AG04449 (cell line): ENCODE measurements at places on chromosomes 5 and 9.
A peak's percentile ranks its signal among the peaks of the same experiment; 100 is the strongest.

DNA sequence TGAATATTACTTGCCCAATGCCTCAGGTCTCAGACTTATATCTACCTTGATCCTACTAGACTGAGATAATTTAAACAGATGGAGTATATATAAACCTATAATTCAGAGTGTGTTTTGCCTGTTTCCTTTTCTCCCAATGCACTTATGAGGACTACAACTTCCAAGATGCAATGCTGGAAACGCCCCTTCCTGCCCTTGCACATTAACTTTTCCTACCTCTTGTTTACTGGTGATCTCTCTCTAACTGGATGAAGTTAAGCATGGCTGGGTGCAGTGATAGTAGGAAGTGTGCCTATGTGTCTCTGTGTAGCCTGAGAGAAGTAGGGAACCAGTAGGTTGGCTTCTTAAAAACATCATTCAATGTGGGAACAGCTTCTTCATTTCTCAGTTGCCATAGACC is 115.2 kb downstream of the SVEP1 start:
- no peak for DNase-seq

- no peak for DNase-seq
Observed at GRCh38 chr9:128414461-128414860, 6.2 kb upstream of the CERCAM start.

GRCh38 chr5:124064956-124065355 is 553.0 kb downstream of the CSNK1G3 start:
- DNase-seq, result no peak

DNA sequence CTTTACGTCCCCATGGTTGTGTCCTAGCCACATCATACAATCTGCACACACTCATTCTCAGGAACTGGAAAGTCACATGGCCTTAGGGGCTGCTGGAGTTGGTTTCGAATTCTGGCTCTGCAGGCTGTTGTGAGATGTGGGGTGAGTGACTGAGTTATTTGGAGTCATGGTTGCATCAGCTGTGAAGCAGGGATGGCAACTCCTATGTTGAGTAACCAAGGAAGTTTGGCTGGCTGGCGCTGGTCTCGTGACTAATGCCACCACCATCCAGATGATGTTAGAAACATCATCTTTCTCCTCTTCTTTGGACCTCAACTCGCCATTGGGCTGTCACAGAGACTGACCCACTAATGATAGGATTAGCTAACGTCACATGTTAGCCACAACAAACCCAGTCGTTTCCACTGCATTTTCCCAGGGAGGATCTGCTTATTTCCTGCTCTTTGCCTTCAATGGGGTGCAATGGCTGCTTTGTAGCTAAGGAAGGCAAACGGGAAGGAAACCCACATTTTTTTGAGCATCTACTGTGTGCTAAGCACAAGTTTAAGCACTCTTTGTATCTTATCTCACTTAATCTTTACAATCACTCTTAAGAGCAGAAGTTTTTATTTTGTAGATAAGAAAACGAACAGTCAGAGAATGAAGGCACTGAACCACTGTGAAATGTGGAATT is 78.1 kb upstream of the UBTD2 start:
- peak; percentile 99 for DNase-seq

DNA sequence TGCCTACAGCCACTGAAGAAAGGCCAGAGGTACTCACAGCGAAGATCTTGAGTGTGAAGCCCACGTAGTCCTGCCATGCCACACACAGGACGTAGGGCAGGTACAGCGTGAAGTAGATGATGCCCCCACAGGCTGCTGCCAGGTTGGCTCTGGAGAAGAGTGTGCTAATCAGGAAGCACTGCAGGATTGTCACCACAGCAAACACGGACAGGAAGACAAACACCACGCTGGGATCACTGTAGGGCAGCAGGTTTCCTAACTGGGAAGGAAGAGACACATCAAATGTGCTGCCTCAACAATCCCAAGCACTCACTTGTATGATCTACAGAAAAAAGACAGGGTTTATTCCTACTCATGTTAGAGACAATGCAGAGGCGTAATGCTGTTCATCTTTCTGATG is 63.0 kb downstream of the NIPSNAP3B start:
- no peak for DNase-seq

DNA sequence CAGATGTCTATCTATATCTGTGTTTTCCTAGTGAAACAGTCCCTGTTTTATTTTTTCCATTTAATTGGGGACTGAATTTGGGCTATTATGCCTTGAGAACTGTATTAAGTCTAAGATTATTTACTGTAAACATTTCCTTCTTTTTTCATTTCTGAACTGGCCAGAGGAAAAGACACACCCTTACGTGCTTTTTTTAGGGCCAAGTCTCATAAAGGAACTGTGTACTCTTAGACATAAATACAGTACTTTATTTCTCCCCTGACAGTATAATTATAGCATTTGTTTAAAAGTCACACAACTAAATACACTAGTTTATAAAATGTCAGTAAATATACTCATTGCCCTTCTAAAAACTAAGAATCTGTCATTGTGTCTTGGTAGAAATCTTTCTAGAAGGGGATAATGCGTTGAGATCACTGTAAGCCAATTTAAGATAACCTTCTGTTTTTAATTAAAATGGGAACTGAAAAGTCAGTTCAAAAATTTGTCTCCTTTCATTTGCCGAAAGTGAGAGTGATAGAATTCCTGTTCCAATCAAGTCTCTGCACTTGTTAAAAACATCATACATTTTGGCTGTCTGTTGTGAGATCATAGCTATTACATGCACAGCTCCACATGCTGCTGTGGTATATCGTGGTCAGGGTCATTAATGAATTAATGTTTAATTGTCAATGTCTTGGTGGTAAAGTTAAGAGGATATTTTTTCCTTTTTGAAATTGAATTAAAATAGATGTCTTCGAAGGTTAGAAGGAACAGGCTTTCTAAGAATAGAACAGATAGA is 132.1 kb downstream of the FOCAD start:
- no peak for DNase-seq

DNA sequence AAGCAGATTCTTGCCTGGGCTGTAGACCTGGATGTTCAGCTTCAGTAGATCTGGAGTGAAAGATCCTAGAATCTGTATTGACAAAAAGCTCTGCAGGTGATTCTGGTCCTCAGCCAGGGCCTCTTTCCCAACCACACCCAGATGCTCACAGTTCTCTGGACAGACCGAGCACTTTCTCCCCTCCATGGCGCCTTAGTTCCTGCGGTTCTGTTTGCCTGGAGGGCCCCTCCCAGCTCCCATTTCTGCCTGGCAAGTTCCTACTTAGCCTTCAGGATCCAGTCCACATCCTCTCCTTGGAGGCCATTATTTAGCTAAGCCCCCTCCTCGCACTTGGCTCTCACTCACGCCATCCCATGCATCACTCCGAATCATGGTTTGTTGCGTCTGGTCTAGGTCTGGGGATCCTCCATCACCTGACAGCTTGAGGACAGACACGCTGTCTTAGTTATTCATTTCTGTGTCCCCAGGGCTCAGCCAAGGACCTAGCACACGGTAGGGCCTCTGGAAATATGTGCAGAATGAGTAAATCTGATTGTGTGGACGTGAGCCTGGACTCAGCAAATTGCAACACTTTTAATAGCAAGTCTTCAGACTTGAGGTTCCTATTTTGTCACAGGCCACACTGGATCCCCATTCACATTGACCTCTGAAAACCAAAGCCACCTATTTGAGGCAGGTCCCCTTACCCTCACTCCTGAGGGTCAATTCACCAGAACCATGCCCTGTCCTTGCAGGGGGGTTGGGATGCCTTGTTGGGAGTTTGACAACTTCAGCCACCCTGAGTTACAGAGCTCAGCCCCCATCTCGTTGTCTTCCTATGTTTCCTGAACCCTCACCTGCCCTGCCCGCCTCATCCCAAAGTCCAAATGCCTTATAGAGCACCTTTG is 50.7 kb downstream of the COL15A1 start:
- DNase-seq, result no peak

- DNase-seq, result no peak
Observed at GRCh38 chr9:126965541-126966428, 51.2 kb downstream of the RALGPS1 start.

GRCh38 chr5:147804334-147804733 is 21.8 kb upstream of the JAKMIP2 start:
- no peak for DNase-seq

- DNase-seq, result no peak
Observed at GRCh38 chr5:103617090-103617489, 54.5 kb upstream of the NUDT12 start.

DNA sequence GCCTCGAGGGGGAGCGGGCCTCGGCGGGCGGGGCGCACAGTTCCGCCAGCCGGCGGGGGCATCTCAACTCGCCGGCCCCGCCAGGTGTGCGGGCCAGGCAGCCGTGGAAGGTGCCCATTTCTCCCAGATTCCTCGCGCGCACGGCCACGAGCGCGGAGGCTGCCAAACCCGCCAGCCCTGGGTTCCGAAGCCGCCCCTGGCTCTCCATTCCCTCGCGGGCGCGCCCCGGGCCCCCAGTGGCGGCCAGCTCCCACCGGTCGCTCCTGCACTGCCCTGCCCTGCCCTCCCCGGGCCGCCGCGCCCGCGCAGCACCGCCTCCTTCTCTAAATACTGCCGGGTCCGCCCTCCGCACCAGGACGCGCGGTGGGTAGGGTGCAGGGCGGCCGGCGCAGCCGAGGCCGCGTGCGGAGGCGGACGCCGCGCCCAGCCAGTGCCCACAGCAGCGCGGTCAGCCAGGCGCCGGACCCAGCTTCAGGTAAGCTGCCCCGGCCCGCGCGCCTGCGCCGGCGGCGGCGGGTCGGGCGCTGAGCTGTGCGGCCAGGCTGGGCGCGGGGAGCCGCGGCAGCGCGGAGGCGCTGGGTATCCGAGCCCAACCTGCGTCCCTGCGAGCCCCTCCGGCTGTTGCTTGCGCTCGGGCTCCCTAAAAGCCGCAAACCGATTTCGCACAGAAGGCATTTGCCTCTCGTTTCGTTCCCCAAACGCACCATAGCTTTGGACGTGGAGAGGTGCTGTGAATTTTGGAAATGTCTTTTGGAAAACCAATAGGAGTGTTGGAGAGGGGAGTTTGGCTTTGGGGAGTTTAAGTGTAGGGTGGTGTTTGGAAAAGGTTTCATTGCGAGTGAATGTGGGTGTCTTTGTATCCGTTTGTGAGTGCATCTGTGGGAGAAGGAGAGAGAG is at the start of gene TMEM171:
TSS of gene TMEM171 (plus strand) at position 354 of the 897 bp plus-strand sequence. CDS start 2,799 bp downstream, outside the sequence.
- DNase-seq, result no peak

DNA sequence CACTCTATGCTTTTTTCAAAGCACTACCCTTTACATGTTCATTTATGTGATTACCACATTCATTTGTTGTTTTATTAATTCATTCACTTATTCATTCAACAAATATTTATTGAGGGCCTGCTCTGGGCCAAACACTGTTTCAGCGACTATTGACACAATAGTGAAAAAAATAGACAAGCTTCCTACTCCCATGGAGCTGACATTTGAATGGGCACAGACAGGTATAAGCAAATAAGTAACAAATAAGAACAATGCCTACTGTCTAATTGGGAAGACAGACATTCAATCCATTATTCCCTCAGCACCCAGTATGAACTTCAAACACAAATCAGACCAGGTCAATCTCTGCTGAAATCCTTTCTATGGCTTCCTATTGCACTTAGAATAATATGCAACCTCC is 156.9 kb upstream of the NR3C1 start:
- DNase-seq, result no peak

DNA sequence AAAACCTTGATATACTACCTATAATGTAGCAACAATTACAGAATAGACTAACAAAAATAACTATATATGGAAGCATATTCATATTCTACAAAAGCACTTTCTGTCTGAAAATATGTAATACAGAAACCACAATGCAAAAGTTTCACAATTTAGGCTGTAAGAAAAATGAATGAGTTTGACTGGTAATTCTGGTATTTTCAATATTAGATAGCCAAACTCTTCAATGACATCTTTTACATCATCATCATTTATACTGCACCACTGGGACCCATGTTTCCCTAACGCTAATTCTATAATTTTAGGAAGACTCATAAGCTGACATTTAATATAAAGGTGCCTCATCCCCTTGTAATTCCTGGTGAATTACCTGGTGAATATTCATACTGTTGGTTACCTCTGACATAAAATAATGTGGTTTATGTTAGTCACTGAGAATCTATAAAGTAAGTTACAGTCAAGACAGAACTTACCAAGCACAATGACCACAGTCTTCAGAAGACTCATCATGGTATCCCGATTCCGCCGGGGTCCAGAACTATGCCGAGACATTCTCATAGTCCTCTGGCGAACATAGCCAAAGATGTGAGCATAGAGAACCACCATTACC is 97.2 kb downstream of the LPAR1 start:
- no peak for DNase-seq

DNA sequence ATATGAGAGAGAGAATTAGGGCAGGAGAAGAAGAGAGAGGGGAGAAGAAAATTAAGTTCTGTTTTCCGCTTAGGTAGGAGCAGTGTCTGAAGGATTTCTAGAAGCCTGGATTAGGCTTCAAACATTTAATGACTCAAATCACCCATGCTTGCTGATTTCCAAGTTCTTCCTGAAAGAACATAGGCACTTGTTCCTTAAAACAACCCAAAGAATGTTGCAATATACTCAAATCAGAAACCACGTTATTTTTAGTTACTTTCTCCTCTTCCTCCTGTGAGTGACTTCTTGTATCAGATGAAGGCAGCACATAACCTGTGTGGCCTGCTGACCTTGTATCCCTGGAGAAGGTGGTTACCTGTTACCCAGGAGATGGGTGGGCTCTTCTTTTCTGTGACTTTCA is 351.5 kb upstream of the KLF4 start:
- DNase-seq, result no peak

- no peak for DNase-seq
Observed at GRCh38 chr5:96857924-96858323, 18.4 kb upstream of the ERAP2 start.

DNA sequence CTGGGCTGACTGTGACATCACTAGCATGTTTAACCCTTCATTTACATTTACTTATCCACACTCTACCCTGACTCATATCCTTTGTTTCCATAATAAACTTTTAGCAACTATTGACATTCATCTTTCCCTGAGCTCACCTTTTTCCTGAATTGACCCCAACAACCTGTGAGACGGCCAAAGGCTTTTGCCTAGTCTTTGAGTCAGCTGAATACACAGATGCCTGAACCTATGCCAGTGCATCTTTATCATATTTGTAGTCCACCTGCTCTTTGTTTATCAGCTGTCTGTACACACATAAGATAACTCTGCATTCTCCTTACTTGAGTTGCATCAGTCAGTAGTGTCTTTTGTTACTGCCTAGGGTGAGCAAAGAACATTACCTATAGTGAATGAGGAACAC is 128.5 kb upstream of the HMHB1 start:
- no peak for DNase-seq

DNA sequence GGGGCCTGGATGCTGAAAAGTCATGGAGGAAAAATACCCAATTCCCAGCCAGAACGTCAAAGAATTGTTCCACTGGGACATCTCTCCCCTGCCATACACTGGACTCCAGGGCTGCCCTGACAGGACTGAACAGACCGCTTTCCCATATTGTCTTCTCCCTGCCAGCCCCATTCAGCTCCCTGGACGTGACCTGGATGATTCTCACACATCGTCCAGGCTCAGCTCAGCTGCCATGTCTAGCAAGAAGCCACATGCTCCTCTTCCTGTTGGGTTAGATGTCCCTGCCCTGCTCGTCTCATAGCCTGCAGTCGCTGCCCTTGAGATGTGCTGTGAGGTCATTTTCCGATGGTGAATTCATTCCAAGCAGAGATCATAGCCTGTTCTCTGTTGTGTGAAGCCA is 37.4 kb downstream of the FOXI1 start:
- DNase-seq, result no peak

- DNase-seq, result no peak
Observed at GRCh38 chr9:90873422-90873821, 71.8 kb downstream of the SYK start.

GRCh38 chr9:12643686-12644085 is 49.5 kb upstream of the TYRP1 start:
- no peak for DNase-seq

- peak; percentile 19 for DNase-seq
Observed at GRCh38 chr9:79799691-79800335, 228.0 kb downstream of the TLE4 start.

GRCh38 chr5:55450050-55450765 is 84.6 kb downstream of the PLPP1 start:
- no peak for DNase-seq
